Amniotic stem cell (primary cell): ENCODE measurements at places on chromosomes 4 and X.

DNA sequence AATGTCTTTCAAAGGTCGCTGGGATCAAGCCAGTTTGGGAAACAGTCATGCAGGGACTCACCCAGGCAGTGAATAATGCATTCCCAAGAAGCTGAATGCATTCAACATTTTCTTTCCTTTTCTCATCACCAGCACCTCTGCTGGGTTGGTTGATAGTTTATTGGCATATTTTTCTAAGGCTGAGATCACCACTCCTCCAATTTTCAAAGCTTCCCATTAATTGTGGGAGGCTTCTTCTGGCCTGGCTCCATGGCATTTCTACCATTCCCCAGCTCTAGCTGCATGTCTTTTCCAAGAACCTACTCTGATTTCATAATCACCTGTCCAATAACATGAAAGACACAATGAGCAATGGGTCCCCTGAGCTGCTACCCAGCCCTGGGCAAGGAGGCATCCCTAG is 35.8 kb downstream of the CHRDL1 start:
- no peak for DNase-seq

DNA sequence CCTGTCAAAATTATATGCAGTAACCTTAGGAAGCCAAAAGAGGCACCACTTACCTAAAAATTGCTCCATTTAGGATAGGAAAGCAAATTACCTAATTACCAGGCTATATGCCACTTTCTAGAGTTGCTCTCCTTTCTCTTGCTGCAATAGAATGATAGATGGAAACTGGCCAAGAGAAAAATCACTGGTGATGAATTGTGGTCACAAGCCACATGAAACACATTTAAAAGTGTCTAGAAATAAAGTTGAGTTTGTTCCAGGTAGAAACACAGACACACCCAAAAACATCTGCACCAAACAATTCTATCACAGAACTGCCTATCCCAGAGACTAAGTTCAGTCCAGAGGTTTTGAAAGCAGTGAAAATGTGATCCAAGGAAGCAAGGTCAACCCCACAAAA is 337.7 kb downstream of the PCDH19 start:
- DNase-seq: no peak

- DNase-seq: no peak
These were observed 166.1 kb downstream of the LRBA start for GRCh38 chr4:150849016-150849415.

DNA sequence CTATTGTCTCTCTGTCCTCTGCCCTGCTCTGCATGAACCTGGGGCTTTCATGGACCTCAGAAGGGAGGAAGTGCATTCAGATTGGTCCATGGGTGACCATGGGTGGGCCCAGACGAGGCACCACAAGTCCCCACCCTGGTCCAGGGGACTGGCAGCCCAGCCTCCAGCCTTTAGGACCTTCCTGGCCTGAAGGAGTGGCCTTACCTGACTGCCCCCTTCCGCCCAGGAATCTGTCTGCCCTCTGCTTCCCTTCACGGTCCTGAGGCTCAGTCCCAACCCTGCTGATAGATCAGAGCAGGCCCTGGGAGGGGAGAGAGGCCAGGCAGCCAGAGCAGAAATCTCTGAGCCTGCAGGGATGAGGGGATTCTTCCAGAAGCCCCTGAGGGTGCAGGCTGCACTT is 455.4 kb downstream of the PCDH18 start:
- no peak for DNase-seq

- no peak for DNase-seq
These were observed 649.1 kb downstream of the GRID2 start for GRCh38 chr4:92952897-92953296.

DNA sequence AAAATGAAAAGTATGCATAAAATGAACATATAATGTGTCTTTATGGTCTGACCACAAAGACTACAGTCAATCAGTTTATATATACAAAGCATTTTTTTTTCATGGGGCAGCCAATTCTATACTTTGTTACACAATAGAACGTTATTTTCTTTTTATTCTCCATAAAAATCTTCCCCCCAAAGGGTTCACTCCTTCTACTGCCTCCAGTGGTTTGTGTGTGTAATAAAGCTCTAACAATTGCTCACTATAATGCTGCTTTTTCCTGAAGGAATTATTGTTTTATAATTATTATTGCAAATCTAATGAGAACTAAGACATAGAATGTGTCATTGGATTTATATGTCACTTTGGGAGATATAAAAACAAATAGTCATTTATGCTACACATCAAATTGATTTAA is 664.1 kb upstream of the PABPC4L start:
- no peak for DNase-seq

GRCh38 chr4:189615217-189615663 is 325.4 kb upstream of the FRG1 start:
- no peak for DNase-seq

DNA sequence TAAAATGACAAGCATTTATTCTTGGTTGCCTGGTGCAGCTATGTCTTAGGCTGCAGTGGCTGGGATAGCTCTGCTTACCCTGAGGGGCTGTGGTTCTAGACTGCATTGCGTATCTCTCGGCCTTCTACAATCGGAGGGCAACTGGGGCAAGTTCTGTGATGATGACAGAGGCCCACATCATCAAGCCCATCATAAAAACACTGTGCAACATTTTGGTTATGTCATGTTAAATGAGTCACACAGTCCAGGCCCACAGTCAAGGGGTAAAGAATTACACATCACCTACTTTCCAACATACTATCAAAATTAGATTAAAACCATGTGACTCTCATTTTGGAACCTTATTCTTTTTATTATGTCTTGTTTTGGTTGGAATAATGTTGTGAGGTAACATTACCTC is 120.2 kb upstream of the GUCY1A1 start:
- no peak for DNase-seq

DNA sequence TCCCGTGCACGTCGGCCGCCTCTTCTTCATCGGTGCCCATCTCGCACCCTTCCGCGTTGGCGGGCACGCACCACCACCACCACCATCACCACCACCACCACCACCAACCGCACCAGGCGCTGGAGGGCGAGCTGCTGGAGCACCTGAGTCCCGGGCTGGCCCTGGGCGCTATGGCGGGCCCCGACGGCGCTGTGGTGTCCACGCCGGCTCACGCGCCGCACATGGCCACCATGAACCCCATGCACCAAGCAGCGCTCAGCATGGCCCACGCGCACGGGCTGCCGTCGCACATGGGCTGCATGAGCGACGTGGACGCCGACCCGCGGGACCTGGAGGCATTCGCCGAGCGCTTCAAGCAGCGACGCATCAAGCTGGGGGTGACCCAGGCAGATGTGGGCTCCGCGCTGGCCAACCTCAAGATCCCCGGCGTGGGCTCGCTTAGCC is 1.4 kb downstream of the POU4F2 start:
- no peak for DNase-seq

DNA sequence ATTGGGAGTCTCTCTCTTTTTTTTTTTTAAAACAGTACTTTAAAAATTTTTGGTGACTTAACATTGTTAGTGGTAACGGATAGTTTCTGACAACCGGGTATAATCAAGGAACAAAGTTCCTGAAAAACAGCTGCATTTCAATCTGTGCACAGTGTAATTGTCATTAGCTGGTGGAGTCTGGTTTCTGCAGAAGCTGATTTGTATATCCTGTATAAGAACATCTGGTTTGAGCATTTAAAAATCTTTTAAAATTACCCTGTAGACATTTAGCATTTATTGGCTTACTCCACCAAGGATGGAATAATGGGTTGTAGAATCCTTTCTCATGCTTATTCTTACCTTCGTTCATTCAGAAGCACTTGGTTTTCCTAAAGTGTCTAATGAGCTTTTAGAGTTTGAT is 11.2 kb downstream of the JADE1 start:
- no peak for DNase-seq

- DNase-seq: no peak
These were observed 134.9 kb downstream of the MAML3 start for GRCh38 chr4:140018931-140019618.

- DNase-seq: no peak
These were observed at the start of gene KCNE5 for GRCh38 chrX:109624641-109625616. KCNE5 (minus strand) TSS chrX:109625172; CDS start chrX:109625020, 152 bp downstream.

GRCh38 chr4:20395160-20395773 is 143.6 kb downstream of the SLIT2 start:
- DNase-seq: no peak

DNA sequence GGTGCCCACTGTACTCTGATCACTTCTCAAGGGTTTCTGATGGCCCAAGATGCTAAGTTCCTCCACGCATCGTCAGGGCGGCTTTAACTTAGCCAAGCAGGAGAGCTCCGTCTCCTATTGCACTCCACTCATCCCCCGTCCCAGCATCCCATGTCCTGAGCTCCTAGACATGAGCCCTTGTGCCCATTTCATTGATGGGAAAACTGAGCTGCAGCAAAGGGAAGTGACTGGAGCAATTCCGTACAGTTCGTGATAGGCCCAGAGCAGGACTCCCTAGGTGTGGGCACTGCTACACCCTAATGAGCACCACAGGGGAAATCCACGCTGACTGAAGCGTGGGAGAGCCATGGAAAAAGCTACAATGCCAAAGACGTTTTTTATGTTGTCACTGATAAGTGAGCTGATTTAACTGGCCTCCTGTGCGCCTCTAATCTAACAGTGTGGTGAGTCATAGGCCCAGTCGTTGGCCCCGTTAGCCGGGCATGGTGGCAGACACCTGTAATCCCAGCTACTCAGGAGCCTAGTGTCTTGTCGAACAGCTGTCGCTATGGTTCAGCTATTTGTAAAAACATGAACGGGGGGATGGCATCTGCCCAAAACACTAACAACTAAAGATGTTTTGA is 14.9 kb downstream of the NSDHL start:
- DNase-seq: no peak

- no peak for DNase-seq
These were observed 38.3 kb upstream of the CBLL2 start for GRCh38 chrX:22234380-22234779.

DNA sequence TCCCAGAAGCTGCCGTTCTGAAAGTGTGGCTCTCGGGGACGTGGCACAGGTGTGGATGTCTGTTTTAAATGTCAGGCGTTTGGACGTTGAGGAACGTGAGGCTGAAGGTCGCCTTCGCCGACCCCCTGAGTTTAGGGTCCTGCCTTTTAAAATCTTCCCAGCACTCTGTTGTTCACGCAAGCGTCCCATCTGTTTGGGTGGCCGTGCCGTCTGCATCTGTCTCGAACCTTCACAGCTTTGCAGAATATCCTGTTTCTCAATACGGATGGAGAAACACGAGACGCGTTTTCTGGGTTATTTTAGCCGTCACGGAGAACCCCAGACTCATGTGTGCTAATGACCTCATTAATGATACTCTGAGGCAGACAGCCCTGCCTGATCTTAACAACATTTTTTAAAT is 31.5 kb downstream of the SHOX start:
- no peak for DNase-seq

- no peak for DNase-seq
These were observed 55.6 kb downstream of the MAP7D2 start for GRCh38 chrX:20060961-20061748.

DNA sequence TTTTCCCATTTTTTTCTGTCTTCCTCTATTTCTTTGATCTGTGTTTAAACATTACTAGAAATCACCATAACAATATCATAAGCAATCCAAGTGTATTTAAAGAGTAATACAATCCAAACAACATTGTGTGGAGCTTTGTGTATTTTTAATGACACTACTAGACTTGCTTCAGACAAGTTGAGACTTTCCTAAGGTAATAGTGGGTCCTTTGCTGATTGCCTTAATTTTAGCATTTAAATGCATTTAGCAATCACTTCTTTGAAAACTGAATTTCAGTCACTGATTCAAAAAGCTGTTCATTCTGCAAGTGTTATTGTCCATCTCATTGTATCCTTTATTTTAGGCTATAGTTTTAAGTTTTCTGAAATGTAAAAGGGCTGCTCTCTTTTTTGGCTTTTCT is 804.8 kb downstream of the ADGRL3 start:
- no peak for DNase-seq

DNA sequence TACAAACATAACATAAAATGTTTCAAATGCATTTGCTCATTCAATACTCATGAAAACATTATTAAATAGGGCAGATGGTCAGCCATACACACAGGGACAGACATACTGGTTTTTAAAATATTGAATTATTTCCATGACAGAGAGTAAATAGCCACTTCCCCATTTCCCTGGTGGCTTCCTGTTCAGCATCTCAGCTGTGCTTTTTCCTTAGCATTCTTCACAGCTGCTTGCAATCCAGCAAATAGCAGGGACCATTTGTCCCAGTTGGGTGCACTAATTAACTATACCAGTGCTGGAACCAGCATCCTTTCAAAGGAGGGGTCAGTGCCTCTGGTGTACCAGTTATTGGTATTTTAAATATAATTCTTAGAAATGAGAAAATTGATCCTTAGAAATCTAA is 964.7 kb downstream of the RAB28 start:
- DNase-seq: no peak

- no peak for DNase-seq
These were observed 66.5 kb upstream of the LRPAP1 start for GRCh38 chr4:3598695-3599227.

DNA sequence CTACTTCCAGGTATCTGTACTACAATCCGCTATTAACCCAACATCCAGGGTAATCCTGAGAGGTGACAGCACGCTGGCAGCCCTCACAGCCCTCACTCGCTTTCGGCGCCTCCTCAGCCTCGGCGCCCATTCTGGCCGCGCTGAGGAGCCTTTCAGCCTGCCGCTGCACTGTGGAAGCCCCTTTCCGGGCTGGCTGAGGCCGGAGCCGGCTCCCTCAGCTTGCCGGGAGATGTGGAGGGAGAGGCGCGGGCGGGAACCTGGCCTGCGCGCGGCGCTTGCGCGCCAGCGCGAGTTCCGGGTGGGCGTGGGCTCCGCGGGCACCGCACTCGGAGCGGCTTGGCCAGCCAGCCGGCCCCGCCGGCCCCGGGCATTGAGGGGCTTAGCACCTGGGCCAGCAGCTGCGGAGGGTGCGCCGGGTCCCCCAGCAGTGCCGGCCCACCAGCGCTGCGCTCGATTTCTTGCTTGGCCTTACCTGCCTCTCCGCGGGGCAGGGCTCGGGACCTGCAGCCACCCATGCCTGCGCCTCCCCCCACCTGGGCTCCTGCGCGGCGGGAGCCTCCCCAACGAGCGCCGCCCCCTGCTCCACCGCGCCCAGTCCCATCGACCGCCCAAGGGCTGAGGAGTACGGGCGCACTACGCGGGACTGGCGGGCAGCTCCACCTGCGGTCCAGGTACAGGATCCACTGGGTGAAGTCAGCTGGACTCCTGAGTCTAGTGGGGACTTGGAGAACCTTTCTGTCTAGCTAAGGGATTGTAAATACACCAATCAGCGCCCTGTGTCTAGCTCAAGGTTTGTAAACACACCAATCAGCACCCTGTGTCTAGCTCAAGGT is 87.3 kb downstream of the PRSS12 start:
- no peak for DNase-seq
